ENCODE measurements at places on chromosomes 1 and 21. TPM values are rescaled to one million over a fixed set of nuclear protein-coding genes. Genes with fewer than 3 reads are reported as not detected.
A peak's percentile ranks its signal among the peaks of the same experiment; 100 is the strongest.

DNA sequence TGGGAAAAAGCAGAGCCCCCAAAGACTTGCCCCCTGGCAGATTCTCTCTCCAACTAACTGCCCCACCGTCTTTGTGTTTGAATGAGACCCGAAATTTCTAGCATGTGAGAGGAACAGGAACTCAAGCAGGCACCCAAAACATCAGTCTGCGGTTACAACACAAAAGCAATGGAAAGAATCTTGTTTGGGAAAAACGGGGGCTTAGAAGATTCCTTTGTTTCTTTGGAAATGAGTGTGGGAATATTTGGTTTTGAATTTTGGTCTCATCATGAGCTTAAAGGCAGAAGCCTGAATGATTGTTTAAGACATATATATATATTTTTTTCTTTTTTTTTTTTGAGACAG lies 188.9 kb upstream of the TMEM51 start:
- DNase-seq, result no peak

The RXFP4 gene
- not detected for polyA plus RNA-seq

DNA sequence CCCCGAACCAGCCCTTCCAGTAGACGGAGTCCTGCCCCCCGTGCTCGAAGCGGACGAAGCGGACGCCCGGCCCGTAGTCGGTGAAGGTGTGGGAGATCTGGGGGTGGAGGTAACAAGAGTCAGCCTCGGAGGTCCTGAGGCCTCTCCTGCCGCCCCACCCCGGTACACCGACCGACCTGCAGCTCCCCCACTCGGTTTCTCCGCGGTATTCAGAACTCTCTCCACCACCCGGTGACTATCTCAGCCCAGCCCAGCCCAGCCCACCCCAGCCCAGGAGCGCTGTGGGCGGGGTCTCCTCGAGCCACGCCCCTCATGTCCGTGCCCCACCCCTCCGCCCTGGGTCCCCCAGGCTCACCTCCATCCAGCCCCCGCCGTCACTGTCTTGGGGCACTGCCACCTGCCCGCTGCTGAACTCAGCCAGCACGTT lies 5.5 kb downstream of the FBXO2 start:
- DNase-seq, result no peak

GRCh38 chr21:27734146-27734545 lies 767.3 kb upstream of the ADAMTS5 start:
- DNase-seq, result peak; percentile 44

GRCh38 chr21:14438211-14438610 lies 55.3 kb upstream of the HSPA13 start:
- DNase-seq, result no peak

The MACO1 gene
- 9.5 TPM for polyA plus RNA-seq
